Stimulated activated CD8-positive, alpha-beta memory T cell treated with anti-CD3 and anti-CD28 coated beads, Interleukin-4, amount 100 ng/mL, for 24 hours (primary cell): ENCODE measurements at places on chromosomes 4 and X.

GRCh38 chrX:21394792-21395191 is 20.6 kb downstream of the CNKSR2 start:
- no peak for DNase-seq

GRCh38 chr4:44965435-44966095 is 239.2 kb upstream of the GNPDA2 start:
- DNase-seq = no peak

DNA sequence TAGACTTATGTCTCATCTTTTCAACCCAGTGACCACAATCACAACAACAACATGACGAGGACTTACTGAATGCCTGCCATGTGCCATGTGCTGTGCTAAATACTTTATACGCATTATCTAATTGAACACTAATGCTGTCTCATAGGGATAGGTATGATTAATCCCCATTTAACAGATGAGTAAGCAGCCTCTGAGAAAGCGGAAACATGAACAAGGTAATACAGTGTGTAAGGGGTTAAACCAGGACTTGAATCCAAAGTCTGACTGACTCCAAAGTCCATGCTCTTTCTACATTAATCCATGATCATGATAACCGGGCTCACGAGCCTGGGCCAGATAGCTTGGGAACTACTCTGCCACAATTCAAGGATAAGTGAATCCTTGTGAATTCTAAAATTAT is 105.3 kb upstream of the MBNL3 start:
- no peak for DNase-seq

DNA sequence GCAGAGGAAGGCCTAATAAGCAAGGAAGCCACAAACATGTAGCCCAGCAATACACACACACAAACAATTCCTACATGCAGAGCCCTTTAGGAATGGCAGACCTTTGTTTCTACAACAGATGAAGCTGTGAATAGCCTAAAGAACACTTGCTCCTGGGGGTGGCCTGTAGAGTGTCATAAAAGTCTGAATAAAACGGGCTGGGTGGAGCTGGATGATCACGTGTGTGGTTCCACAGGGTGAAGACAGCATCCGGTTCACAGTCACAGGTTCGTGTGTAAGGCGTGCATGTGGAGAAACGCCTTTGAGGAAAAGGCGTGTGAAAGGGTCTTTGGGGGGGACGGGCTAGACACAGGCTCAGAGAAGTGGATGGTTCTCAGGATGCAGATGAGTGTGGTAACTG is 156.1 kb downstream of the AFAP1 start:
- DNase-seq = no peak

GRCh38 chr4:125728568-125728967 is 413.8 kb downstream of the FAT4 start:
- DNase-seq = no peak

GRCh38 chr4:159229164-159229563 is 126.3 kb downstream of the RAPGEF2 start:
- no peak for DNase-seq

- DNase-seq = no peak
Measured at GRCh38 chrX:93932471-93933220, 258.6 kb downstream of the FAM133A start.

DNA sequence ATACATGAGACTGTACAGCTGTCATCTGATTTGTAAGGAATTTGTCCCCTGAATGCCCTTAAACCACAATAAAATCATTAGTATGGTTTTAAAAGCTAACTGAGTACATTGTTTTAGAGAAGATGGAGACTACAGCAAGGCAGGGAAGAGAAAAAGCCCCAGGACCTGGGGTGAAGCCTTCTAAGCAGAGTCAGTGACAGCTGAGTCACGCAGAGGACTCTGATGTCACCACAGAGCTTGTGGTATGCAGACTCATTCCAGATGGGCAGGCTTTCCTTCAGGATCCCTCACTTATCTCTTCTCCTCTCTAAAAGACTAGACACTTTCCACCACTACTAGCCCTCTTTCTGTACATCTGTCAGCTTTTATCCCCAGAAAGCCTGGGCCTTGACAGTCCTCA is 97.1 kb upstream of the ATOH1 start:
- DNase-seq = no peak

DNA sequence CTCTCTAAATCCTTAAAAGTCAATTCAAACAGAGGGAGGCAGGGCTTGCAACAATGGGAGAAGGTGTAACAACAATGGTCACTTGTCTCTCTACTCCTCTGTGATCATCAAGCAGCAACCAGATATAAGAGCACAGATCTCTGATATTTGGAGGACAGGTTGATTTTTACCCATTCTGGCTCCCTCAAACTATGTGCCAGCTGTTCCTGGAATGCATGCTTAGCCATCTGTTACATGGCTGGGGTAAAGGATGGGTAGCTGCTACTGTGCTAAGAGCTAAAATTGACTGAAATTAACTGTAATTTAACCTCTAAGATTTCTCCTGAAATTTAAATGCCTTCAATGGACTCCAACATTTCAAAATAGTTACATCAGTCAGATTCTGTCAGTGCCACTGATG is 1459.9 kb downstream of the PCDH7 start:
- no peak for DNase-seq

DNA sequence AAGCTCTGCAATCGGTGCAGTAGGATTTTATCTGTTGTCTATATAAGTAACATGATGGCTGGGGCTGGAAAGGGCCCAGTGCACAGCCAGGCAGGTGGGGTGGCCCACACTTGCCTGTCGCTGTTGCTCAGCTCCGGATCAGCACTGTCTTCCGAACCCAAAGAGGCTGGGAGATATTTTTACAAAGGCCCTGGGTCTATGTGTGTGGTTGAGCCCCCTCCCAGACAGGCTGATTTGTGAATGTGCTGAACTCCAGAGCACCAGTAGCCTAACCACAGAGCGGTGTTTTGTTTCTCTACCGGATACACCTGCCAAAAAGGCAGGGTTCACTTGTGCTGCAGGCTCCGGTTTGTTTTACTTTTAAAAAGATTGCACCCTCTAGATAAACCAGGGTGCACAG is 33.5 kb upstream of the CHRNA9 start:
- DNase-seq = no peak

DNA sequence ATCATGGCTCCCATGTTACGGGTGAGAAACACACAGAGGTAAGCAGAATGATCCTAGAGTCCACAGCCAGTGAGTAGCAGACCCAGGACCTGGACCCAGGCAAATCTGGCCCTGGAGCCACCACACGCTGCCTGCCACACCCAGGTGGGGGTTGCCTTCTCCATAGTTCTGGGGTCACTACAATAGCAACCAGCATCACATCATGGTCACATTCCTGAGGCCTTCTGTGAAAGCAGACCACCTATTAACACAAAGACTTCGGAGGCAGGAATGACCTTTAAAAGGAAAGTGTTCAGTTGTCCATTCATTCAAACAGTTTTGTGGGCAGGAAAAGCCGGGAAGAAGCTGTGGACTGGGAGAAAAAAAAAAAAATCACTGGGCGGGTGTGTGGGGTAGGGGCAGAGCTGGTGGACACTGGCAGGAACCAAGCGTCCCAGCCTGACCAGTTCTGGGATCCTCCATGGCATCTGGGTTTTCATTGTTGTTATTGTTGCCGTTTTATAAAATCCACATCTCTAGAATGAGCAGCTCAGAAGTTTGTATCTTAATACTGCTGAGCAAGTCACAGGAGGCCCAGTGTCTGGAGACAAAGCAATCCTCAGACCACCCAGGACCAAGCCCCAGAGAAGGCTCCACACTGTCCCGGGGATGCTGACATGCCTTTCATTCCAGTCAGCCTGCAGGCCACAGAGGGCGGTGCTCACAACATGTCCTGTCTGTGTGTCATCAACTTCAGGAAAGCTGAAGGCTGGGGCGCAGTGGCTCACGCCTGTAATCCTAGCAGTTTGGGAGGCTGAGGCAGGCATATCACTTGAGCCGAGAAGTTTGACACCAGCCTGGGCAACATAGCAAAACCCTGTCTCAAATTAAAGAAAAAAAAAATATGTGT is 67.0 kb downstream of the SEL1L3 start:
- no peak for DNase-seq

GRCh38 chr4:130855533-130855932 is 1759.6 kb downstream of the C4orf33 start:
- DNase-seq = no peak
